ENCODE measurements at places on chromosomes 6 and 20. TPM values are rescaled to one million over a fixed set of nuclear protein-coding genes. Genes with fewer than 3 reads are reported as not detected.

- DNase-seq, result no peak
Observed at GRCh38 chr20:31849306-31849930, 4.0 kb upstream of the FOXS1 start.

- DNase-seq, result peak; percentile 69
Observed at GRCh38 chr6:149938571-149939355, 3.1 kb upstream of the ULBP2 start.

The RBM39 gene
- 317 TPM for total RNA-seq

The SEMG1 gene
- not detected for total RNA-seq

Data from activated CD8-positive, alpha-beta T cell treated with anti-CD3 and anti-CD28 coated beads for 36 hours (primary cell).